ENCODE measurements at places on chromosomes 3 and 15. TPM values are rescaled to one million over a fixed set of nuclear protein-coding genes. Genes with fewer than 3 reads are reported as not detected.

Gene C3orf70
- total RNA-seq = 0.72 TPM

Gene SLC38A3
- total RNA-seq = not detected

Gene ADIPOQ
- not detected for total RNA-seq

Gene PARP15
- total RNA-seq = not detected

Gene SEMA4B
- total RNA-seq = 75.6 TPM

Gene CP
- total RNA-seq = not detected

Gene OXTR
- total RNA-seq = 8.4 TPM

Gene ITIH1
- not detected for total RNA-seq

Gene NR1I2
- 0.69 TPM for total RNA-seq

Gene ERC2
- 2.7 TPM for total RNA-seq

Gene CD86
- not detected for total RNA-seq

Gene FANCD2OS
- total RNA-seq = not detected

Gene CCR2
- not detected for total RNA-seq

Gene FHIT
- 3.7 TPM for total RNA-seq

DNA sequence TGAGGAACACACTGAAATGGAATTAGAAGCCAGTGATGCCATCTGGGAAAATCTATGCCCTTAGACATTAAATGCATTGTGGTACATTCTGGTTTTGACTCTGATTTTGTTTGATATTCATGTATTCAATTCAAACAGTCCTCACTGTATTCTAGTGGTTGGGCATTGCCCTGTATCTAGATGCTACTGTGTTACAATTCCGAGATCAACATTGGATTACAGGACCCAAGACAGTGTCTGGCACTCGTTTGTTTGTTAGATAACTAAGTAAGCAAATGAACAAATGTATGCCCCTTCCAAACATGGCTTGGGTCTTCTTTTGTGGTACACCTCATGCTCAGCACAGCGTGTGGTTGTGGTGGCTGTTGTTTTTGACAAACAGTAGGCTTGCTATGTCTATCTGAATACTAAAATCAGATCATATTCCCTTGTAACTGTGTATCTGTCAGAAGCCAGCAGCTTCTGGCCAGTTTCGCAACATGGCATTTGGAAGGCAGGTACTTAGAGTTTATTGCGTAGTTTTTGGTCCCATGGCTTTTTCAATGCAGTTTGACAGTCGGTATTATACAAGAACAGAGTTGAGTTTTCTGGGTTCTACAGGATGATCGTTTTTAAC is 5.7 kb downstream of the FILIP1L start:
- no peak for DNase-seq

- DNase-seq = no peak
These were observed 60.0 kb upstream of the FLNB start for GRCh38 chr3:57948080-57948671.

GRCh38 chr3:43294975-43295374 is 8.6 kb downstream of the SNRK start:
- no peak for DNase-seq

DNA sequence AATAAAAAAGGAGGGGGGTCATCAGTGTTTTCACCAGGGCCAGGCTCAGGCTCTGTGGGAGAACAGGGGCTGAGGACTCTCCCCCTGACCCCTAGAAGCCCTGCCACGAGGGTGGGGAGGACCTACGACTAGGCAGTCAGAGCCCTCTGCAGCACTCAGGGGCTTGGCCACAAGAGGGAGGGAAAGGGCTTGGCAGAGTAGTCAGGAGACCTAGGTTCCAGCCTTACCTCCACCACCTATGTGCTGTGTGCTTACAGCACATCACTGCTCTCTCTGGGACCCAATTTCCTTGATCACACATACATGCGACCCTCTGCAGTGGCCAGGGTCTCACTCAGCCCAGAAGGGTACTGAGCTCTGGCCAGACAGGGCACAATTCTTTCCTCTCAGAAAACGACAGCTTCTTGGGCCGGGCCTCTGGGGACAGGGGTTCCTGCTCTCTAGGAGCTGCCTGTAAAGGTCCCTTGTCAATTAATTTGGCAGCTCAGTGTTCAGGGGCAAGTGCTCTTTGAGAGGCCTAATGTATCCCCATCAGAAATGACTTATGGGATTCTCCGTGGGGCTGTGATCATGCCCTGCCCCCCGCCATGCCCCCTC is 16.4 kb upstream of the SKIC8 start:
- no peak for DNase-seq

GRCh38 chr3:190588570-190588969 is 74.7 kb downstream of the IL1RAP start:
- no peak for DNase-seq

- no peak for DNase-seq
These were observed 55.4 kb downstream of the EOMES start for GRCh38 chr3:27666708-27667107.

GRCh38 chr15:84824260-84825007 is 7.3 kb downstream of the ALPK3 start:
- no peak for DNase-seq

DNA sequence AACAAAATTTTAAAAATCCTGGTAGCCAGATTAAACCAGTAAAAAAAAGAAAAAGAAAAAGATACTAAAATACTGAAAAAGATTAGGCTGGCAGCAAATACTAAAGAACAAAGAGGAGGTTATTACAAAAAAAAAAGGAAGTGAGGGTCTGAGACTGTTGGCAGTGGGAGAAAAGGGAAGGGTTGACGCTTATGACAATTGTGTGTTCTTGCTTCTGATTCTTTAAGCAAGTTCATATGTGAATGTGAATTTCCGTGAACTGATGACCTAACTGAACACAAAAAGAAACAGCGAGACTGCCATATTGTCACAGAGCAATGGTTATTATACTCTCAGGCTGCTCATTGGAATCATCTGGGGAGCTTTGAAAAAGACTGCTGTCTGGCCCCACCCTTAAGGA is 56.5 kb downstream of the ATP13A4 start:
- DNase-seq = no peak

GRCh38 chr3:177618873-177619733 is 421.8 kb upstream of the TBL1XR1 start:
- no peak for DNase-seq

DNA sequence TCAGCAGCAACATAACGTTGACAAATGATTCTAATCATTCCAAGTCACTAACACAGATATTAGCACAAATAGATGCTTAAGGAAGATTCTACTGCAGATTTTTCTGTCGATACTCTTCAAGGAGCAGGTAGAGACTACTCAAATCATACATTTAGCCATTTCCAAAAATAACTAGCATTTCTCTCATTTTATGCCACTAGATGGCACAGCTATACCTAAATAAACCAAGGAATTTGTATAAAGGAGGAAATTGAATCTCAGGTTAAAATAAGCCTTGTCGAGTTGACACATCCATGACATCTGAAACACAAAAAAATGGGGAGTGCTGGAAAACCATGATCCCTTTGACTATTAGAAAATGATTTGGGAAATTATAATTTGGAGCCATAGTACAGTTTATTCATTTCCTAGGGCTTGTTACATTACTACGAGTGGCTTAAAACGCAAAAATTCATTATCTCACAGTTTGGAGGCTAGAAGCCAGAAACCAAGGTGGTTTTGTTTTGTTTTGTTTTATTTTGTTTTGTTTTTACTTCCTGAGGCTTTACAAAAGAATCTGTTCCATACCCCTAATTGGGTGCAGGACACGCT is 59.5 kb upstream of the STRIT1 start:
- DNase-seq = peak; percentile 6

DNA sequence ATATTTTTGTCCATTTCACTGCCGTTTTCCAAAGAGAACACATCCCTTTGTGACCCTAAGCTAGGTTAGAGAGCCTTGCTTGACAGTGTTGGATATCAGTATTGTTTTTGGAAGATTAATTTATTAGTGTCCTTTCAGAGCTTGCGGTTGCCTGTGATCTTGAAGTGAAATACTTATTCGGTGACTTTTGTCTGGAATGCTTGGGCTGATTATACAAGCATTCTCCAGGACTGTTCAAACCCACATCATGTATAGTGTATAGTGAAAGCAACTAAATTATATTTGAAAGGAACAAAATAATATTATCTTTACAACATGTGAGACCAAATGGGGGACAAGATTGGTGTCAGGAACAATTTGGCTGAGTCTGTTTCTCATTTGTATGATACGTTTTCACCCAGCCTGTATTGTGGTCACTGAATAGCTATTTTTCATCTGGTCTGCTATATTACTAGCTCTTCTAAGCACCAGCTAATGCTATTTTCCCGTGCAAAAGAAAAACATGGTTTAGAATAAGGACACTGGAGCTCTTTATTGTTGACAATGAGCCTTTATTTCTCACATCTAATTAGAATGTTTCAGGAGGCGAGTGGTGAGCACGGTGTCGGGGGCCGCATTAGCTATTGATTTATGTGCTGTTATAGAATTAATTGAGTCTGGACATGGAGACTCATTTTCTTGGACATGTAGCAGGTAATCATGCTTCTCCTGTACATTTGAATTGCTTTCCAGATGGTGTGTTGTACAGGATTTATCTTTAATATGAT is 158.1 kb downstream of the APBA2 start:
- no peak for DNase-seq

GRCh38 chr3:194277104-194277785 is 73.9 kb downstream of the CPN2 start:
- no peak for DNase-seq

DNA sequence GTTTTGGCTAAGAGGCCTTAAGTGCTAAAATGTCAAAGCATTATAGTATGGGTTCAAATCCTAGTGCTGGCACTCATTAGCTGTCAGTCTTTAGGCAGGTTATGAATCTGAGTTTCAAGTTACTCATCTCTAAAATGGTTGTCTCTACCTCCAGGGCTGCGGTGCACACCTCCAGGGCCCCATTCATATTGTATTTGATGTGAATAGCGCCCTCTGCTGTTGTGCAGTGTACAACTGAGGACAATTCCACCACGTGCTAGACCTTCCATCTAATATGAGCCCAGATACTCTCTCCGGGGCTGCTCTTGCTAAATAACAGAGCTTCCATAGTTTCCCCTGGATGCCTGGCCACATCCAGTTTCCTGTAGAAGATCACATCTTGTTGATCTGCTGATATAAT is 54.3 kb downstream of the OXNAD1 start:
- DNase-seq = no peak

DNA sequence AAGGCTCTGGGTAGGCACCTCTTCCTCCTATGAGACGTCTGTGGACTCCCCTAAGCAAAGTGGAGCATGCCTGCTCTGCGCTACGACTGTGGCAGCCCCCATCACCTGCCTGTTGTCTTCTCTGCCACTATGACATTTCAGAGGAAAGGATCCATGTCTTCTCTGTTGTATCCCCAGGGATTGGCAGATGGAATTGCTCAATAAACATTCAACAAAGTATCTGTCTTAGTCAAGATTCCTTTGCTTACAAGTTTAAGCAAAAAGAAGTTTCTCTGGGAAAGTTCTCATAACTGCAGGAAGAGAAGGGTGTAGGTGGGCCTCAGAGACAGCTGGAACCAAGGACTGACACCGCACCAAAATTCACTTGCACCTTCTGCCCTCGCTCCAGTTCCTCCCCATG is 34.3 kb downstream of the AMOTL2 start:
- no peak for DNase-seq

DNA sequence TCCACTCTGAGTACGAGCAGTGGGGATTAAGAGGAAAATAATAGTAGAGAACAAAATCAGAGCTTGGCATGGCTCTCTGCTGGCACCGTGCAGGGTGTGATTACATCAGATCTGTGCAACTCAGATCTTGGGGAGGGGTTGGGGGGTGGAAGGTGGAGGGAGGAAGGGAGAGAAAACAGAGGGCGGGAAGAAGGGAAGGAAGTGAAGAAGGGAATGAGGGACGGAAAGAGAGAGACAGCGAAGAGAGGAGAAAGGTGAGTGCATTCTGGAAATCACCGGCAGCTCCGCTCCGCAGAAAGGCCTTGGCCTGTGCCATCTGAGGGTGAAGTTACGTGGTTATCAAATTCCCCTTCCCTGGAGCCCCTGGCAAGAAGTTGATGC is 31.0 kb upstream of the ADAMTS17 start:
- DNase-seq = no peak

GRCh38 chr3:110608566-110608965 is 463.1 kb upstream of the NECTIN3 start:
- no peak for DNase-seq

GRCh38 chr3:40996382-40996781 is 202.9 kb upstream of the CTNNB1 start:
- DNase-seq = no peak

- no peak for DNase-seq
These were observed 35.1 kb downstream of the EAF1 start for GRCh38 chr3:15462451-15462850.

GRCh38 chr15:93261845-93262244 is 172.8 kb upstream of the RGMA start:
- no peak for DNase-seq

DNA sequence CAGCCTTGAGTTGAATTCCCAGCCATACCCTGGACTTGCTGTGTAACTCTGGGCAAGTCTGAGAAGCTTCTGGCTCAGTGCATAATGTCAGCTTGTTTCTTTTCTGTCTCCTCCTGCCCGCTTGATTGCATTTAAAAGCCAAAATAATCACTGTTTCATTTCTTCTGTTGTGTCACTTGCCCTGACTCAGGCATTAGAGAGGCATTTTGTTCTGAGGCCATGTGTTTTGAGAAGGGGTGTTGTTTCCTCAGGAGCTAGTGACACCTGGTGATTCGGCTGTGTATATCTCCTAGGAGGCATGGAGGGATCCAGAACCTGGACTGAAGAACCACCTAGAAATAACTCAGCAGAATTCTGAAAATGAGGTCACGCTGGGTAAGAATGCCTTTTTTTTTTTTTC is 16.0 kb downstream of the WDR73 start:
- DNase-seq = no peak

DNA sequence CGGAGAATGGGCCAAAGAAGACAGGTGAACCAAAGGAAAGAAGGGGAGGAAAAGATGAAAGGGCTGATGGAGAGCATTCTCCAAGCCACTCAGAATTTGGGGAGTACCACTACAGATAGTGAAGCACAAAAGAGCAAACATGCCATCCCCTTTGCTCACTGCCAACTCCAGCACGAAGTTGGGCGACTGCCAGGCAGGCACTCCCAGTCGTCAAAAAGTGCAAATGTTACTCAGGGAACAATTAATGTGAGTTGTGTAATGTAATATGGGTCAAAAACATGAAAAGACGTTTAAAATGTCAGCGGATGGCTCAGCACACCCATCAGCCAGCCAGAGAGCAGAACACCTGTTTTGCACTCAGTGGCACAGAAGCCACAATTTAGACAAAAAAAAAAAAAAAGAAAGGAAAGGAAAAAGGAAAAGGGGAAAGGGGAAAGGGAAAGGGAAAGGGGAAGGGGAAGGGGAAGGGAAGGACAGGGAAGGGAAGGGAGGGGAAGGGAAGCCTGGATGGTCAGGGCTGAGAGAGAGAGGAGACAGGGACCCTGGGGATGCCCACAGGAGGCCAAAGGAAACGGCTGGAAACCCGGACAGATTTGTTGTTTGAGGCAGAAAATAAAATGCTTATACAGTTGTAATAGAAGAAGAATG is 82.7 kb downstream of the COL8A1 start:
- no peak for DNase-seq

GRCh38 chr3:149581681-149582370 is 76.0 kb downstream of the WWTR1 start:
- DNase-seq = no peak

DNA sequence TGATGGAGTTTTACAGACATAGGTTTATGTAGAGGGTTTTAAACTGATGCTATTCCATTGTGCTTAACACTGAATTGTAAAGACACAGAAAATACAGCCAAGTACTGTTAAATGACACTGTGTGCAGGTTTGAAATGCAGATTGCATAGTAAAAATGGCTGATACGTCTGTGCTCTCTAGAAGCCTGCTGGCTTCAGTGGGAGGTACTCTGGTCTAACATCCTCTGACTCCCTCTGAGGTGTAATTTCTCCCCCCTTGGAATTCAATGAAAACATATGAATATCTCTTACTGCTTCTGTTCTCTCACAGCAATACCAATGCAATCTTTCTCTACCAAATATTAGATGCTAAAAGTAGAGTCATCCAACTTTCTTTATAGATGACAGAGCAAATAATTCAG is 176.6 kb downstream of the SLC9A9 start:
- DNase-seq = no peak
